ENCODE measurements at places on chromosomes 7 and 10.

DNA sequence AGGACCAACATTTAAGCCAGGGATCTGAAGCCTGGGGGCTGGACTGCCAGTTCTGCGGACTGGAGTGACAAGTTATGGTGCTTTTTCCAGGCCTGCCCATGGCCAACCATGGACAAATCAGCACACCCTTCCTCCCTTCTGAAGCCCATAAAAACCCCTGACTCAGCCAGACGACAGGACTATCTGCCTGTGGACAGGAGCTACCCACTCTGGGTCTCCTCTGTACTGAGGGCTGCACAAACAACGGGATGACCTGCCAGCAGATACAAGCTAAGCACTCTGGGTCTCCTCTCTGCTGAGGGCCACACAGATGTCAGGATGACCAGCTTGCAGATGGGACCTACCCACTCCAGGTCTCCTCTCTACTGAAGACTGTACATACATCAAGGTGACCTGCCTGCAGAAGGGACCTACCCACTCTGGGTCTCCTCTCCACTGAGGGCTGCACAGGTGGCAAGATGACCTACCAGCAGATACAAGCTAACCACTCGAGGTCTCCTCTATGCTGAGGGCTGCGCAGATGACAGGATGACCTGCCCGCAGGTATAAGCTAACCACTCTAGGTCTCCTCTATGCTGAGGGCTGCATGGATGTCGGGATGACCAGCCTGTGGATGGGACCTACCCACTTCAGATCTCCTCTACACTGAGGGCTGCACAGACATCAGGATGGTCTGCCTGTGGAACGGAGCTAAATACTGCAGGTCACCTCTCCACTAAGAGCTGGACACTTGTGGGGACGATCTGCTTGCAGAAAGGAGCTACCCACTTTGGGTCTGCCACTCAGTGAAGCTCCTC, 110.1 kb upstream of the GPR22 start:
- no peak for DNase-seq

GRCh38 chr10:19592276-19592675, 224.0 kb upstream of the PLXDC2 start:
- no peak for DNase-seq

GRCh38 chr10:47414752-47415519, 30.8 kb upstream of the ZNF488 start:
- no peak for DNase-seq

DNA sequence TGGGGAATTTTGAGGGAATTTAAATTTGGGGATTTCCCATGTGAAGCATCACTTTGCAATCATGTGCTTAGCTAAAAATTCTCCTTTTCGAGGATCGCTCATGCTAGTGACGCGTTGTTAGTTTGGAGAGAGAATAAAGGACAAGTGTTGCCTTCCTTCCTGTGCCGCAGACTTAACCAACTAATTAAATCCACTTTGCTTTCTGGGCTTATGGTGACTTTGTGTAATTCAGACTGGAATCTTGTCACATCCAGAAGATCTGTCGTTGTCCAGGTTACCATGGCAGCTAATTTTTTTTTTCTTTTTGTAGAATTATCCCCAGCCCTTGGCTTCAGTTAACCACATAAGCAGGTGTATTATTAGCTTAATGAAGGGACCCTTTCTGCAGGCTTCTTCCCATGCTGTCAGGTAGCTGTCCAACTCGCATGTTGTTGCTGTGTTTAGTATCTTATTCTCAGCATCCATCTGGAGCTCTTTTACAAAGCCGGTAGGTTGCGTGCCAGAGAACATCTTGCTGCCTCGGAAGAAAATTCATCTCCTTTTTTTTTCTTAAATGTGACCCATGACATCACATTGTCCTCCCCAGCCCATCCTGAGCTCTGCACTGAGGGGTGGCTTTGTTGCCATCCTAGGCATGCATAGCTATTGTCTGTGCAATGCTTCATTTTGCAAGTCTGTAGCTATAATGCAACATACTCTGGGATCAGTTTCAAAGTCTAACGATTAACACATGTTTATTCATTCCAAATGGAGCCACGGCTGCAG, 47.2 kb upstream of the NRP1 start:
- DNase-seq: no peak

- DNase-seq: no peak
These were observed 322.3 kb downstream of the ZNF716 start for GRCh38 chr7:57772126-57772924.

DNA sequence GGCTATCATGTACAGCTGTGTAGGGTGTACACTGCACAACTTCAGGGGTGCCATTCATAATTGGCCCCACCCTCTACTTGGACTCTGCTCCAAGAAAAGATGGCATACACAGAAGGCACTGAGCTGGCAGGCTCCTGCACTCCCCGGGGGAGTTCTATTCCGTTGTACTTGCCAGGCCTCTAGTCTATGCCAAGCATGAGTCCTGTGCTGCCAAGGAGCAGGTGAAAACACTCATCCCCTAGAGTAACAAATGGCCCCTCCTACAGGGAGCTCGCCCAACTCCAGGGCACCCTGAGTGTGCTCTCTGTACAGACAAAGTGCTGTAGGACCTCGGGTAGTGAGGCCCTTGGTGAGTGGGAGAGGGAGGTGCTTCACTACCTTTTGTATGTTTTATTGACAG, 127.2 kb downstream of the SLIT1 start:
- DNase-seq: no peak

- no peak for DNase-seq
These were observed 29.0 kb downstream of the AKR1D1 start for GRCh38 chr7:138105221-138105620.

- DNase-seq: no peak
These were observed 22.2 kb upstream of the CCL24 start for GRCh38 chr7:75835688-75836285.

DNA sequence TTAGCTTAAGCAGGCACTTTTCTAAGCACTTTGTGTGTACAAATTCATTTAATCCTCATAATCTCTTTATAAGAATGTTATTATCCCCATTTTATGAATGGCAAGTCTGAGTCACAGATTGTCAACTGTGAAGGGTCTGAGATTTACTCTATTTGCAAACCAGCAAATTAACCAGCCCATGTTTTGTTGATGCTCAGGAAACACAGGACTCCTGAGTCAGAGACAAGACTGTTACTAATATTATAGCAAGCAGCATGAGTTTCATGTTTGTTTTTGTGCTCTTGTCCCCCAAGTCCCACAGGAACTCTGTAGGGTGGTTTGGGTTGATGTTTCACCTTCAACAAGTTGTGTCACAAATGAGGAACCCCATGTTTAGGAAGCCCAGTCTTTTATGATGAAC, 182.0 kb upstream of the PPP1R3A start:
- DNase-seq: no peak

DNA sequence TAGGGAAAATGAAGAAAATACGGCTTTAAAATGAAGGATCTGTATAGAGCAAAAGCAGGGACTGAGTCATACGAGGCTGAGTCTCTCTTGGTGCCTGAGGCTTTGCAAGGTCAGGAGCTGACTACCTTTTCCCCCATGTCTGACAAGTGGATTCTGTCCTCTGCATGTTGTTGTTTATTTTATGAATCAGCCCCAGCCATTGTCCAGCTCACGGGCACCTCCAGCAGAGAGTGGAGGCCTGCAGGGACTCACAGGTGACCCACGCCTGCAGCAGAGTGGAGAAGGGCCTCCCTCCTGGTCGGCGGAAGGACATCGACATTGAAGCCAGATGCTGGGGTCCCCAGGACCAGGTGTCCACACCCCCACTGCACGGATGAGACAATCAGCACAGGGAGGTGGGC, 233.9 kb downstream of the WDR37 start:
- DNase-seq: no peak

DNA sequence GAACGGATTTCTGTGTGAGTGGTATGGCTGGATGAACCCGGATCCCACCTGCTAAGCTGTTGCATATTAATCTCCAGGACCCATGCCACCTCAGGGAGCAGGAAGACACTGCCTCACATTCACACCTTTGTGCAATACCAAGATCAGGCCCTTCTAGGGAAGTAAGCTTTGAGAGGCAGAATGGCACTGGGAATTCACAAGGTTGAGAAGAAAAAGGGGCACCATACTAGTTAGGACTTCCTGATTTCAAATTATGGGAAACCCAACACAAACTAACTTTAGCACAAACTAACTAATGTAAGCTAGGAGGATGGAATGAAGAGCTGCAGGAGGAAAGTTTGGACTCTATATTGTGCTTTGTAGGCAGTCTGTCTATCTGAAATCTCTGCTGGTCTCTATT, 71.3 kb downstream of the TBXAS1 start:
- DNase-seq: no peak

DNA sequence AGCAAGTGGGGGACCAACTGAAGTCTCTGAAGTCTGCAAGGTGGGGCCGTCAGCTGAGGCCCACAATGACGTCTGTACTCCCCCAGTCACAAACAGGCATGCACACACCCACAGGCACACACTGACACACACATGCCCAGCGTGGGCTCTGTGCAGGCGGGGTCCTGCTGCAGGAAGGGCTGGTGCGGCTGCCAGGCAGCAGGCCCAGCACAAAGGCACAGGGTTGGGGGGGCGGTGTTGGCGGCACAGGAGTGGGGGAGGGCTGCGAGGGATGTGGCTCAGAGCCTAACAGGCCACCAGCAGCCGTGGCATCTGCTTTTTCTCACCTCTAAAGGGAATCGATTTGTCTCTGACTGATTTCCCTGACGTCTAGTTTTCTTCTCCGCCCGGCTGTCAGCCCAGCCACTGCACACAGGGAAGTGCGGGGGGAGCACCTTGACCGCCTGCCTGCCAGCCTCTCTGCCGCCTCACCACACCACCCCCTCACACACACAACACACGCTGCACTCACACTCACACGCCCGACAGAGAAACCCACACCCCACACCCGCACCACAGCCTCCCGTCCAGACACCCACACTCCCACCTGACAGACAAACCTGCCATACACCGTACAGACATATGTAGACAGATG, 43.5 kb upstream of the ZMIZ1 start:
- no peak for DNase-seq

GRCh38 chr10:88315755-88316154, 267.4 kb downstream of the RNLS start:
- DNase-seq: no peak

GRCh38 chr10:23351926-23352519, 7.4 kb upstream of the C10orf67 start:
- DNase-seq: no peak

- DNase-seq: no peak
These were observed 231.3 kb upstream of the NPY start for GRCh38 chr7:24052572-24053260.

DNA sequence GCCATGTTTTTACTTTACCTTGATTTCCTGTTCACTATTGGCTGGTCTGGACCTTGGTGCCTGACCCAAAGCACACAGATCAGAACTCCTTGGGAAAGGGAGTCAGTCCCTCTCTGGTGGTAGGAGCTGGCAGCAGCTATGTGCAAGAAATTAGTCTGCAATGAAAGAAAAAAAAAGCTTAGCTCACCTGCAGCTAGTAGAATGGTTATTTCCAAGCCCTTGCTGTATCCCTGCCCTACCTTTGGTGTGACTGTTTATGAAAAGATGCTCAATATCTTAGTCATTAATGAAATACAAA, 68.1 kb upstream of the PAPSS2 start:
- no peak for DNase-seq

GRCh38 chr7:47826754-47827153, 121.5 kb downstream of the PKD1L1 start:
- no peak for DNase-seq

- DNase-seq: no peak
These were observed 137.4 kb upstream of the CDC14C start for GRCh38 chr7:48786951-48787350.

GRCh38 chr10:73246322-73246645, 771 bp downstream of the DNAJC9 start:
- DNase-seq: no peak

DNA sequence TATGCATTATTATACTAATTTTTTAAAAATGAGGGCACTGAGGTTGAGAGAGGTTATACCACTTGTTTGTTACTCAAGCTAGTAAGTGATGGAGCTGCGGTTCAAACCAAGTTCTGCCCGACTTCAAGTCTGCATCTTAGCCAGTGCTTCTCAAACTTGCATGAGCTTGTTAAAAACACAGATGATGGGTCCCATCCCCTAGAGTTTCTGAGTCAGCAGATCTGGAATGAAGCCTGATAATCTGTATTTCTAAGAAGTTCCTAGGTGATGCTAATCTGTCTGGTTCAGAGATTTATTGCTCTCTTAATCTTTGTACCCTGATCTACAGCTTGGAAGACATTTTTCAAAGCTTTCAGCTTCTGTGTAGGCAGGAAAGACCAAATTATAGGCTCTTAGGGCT, 67.7 kb upstream of the CC2D2B start:
- DNase-seq: no peak

GRCh38 chr10:69787681-69788080, 14.0 kb upstream of the COL13A1 start:
- no peak for DNase-seq

- DNase-seq: no peak
These were observed 140.0 kb upstream of the TPK1 start for GRCh38 chr7:144975882-144976281.

DNA sequence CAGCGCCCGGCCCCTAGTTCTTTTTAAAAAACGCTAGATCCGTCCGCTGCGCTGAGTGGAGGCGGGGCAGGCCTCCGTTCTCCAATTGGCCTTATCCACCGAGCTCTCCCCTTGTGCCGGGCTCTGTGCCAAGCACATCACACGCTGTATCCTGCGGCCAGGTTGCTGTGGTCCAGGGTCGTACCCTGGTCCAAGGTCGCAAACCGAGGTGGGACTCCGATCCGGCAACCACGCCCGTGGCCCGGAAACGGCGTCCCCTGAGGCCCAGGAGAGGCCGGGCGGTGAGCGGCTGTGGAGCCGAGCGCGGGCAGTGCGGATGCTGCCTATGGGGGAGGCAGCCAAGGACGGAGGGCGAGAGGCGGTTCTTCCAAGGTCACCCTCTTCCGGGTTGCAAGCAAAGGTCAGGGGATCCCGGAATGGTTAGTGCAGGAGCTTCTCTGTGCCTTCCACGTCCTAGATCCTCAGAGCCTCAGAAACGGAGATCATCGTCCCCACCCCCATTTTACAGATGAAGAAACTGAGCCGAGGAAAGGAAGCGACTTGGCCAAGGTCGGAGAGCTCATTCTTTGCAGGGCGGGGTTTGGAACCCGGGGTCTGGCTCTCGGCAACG, 72.4 kb upstream of the LRRC4 start:
- DNase-seq: no peak

GRCh38 chr10:133529576-133529946, 2.4 kb downstream of the CYP2E1 start:
- no peak for DNase-seq

DNA sequence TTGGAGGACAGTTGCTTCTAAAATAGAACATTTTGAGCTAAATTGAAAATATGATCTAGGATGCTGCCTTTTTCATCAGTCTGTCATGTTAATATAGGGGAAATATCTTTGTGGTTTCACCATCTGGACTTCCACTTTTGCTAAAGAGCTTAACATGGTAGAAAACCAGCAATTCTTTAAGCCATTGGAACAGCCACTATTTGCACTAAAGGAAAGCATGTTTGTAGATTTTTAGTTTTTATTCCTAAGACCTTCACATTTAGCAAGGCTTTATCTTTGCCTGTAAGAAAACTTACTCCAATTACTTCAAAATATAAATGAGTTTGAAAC, 291.0 kb downstream of the RNLS start:
- DNase-seq: no peak
